ENCODE measurements at places on chromosomes 6 and 20. TPM values are rescaled to one million over a fixed set of nuclear protein-coding genes. Genes with fewer than 3 reads are reported as not detected.

- H3K4me3 ChIP-seq, result no peak overlapping the region
- H3K27ac ChIP-seq, result no peak overlapping the region
- H3K27me3 ChIP-seq, result no peaks in the 10 kb centered on the region
Observed at GRCh38 chr6:105263685-105264610, 84.1 kb upstream of the POPDC3 start.

DNA sequence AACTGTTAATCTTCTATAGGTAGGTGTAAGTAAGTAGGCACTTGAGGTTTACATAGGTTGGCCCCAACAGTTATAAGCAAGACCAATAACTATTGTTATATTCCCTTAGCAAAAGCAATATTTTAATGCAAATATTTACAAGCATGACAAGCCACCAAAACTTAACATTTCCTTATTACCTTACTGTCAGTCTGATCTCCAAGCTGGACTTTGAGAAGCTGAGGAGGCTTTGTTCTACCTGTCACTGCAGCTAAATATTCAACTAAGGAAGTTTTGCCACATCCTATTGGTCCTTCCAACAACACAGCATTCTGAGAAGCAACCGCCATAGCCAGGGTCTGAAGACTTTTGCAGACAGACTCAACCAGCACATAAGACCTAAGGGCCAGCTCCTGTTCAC, 29.6 kb downstream of the MDN1 start:
- peaks cover 31% of the 10 kb centered on the region for H3K36me3 ChIP-seq
- no peaks in the 10 kb centered on the region for H3K27me3 ChIP-seq
- no peak overlapping the region for H3K4me3 ChIP-seq

- no peak overlapping the region for H3K4me3 ChIP-seq
- DNase-seq, result no peak
- no peak overlapping the region for H3K27ac ChIP-seq
Observed at GRCh38 chr6:79031821-79032590, 46.0 kb downstream of the PHIP start.

DNA sequence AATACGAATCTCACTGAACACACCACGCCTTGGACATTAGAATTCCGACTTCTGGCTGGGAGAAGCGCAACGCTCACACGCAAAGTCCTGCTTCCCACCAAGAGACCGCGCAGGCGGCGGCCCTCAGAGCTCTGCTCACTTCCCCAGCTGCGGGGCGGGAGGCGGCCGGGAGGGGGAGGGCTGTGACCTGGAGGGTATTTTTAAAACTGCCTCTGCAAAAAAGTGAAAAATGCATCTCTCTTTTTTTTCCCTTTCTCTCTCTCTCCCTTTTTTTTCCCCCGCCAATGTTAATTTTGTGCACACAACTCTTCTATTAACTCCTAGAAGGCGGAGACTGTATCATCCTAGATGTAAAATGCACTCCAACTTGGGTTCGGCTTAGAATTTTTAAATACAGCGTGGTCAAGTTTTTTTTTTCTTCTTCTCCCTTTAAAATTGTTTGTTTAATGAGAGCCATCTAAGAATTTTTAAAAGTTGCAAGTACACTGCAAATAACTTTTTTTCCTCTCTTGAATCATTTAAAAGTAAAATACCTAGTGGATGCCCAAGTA, 66.4 kb downstream of the STX11 start:
- peak overlapping the region; percentile 72 for H3K4me3 ChIP-seq
- H3K27ac ChIP-seq, result peak overlapping the region; percentile 61
- no peaks in the 10 kb centered on the region for H3K36me3 ChIP-seq
- no peaks in the 10 kb centered on the region for H3K27me3 ChIP-seq
- DNase-seq, result no peak

DACT2 gene
- total RNA-seq, result not detected

SLC17A9 gene
- not detected for total RNA-seq

CFAP206 gene
- total RNA-seq, result 0.07 TPM

RBL1 gene
- 17.3 TPM for total RNA-seq

PLAGL1 gene
- total RNA-seq, result 14.4 TPM

Data from PC-3 (cell line).